ENCODE measurements at places on chromosomes 16 and 17.

- peak; percentile 80 for DNase-seq
Measured at GRCh38 chr16:22188595-22189442, 17.3 kb upstream of the EEF2K start.

- DNase-seq = peak; percentile 58
Measured at GRCh38 chr16:11743308-11744074, 834 bp upstream of the TXNDC11 start.

- no peak for DNase-seq
Measured at GRCh38 chr17:80105762-80106161, 4.4 kb downstream of the GAA start.

GRCh38 chr17:72515291-72516065 is 394.7 kb downstream of the SOX9 start:
- DNase-seq = no peak

DNA sequence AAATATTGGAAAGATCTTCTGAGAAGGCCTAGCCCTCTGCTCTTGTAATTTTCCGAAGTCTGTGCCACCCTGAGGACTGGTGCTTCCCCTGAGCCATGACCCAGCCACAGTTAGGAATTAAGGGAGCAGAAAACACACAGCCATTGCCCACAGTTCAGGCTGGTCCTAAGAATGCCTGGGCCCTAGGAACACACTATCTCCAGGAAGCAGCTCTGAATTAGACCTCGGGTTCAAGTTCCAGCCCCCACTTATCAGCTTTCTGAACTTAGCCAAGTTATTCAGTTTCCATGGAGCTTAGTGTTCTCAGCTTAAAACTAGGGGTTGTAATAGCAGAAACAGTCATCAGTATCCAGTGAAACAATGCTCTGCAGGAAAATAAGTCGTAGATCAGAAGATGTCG is 56.0 kb downstream of the CDH13 start:
- DNase-seq = no peak

GRCh38 chr16:12350945-12351344 is 374.4 kb downstream of the SNX29 start:
- DNase-seq = no peak

GRCh38 chr17:64022611-64023063 is 2.2 kb upstream of the ICAM2 start:
- DNase-seq = no peak

DNA sequence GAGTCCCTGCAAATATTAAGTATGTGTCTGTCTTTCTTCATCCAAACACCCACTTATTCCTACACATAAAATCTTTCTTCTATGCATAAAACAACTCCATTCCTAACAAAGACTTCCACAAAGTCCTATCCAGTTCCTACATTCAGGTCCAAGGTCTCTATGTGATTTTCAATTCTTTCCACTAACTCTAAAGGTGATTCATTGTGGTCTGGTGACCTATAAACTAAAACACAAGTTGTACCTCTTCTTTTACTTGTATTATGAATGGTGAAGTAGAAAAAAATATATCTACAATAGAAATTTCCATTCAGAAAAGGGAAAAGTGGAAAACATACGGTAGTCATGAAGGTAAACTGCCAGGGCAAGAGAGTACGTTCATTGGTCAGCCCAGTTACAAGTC is 56.6 kb downstream of the USP32 start:
- DNase-seq = no peak

- DNase-seq = no peak
Measured at GRCh38 chr17:38815576-38816193, 9.4 kb downstream of the CWC25 start.

- DNase-seq = no peak
Measured at GRCh38 chr17:2124391-2124790, 69.5 kb downstream of the HIC1 start.

GRCh38 chr17:50479522-50480141 is 972 bp downstream of the RSAD1 start:
- peak; percentile 90 for DNase-seq

GRCh38 chr17:1959871-1960544 is 65.1 kb downstream of the RTN4RL1 start:
- DNase-seq = no peak

DNA sequence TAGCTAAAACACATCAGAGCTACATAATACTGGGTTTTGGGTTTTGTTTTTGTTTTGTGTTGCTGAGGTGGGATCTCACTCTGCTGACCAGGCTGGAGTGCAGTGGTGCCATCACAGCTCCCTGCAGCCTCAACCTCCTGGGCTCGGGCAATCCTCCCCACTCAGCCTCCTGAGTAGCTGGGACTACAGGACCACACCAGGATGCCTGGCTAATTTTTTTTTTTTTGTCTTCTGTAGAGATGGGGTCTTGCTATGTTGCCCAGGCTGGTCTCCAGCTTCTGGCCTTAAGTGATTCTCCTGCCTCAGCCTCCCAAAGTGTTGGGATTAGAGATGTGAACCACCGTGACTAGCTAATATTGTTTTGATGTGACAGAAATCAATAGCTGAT is 6.2 kb downstream of the MEAK7 start:
- DNase-seq = no peak

DNA sequence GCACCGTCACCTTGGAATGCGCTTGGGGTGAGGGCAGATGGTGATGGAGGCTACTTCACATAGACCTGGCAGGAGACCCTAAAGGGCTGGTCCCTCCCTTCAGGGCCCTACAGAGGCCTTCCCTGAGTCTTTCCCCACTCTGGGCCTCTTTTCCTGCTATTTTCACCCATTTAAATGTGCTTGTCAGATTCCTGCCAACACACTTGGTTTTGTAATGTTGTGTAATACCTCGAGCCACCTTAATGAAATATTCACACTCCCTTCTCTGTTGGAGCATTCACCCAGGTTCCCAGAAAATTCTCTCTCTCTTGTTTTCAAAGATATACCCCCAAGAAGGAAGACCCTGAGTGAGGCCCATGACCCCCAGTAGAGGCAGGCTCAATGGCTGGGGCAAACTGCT is 456.6 kb upstream of the DYNLRB2 start:
- no peak for DNase-seq

DNA sequence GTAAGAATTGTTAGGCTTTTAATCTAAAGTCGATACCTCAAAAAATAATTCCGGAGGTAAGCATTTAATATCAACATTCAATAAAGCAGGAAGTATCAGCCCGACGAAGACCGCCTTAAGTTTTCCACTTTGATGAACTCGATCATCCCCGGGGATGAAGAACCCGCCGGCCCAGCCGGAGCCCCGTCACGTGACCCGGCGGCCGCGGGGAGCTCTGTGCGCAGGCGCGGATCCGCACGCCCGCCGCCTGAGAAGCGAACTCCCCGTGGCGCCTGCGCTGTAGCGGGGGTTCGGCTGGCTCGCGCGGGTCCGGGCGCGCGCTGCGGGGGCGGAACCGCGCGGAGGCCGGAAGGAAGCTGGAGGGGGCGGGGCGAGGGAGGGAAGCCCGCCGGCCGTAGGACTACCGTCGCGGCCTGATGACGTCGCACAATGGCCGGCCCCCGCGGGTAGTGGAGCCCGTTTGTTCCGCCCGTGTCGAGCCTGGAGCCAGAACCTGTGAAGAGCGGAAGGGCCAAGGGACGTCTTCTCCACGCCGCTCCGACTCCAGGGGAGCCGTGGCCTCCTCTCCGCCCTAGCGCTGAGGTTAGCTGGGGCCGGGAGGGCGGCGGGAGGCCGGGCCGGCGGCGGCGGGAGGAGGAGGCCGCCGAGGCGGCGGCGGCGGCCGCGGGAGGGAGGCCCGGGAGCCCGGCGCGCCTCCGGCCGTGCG is at the start of gene ZC3H18:
Gene ZC3H18 (plus strand): TSS at position 419 of the 706 bp plus-strand sequence. CDS start 6,721 bp downstream, outside the sequence.
- DNase-seq = peak; percentile 93

GRCh38 chr16:57754354-57755060 is 18.9 kb downstream of the KATNB1 start:
- no peak for DNase-seq

DNA sequence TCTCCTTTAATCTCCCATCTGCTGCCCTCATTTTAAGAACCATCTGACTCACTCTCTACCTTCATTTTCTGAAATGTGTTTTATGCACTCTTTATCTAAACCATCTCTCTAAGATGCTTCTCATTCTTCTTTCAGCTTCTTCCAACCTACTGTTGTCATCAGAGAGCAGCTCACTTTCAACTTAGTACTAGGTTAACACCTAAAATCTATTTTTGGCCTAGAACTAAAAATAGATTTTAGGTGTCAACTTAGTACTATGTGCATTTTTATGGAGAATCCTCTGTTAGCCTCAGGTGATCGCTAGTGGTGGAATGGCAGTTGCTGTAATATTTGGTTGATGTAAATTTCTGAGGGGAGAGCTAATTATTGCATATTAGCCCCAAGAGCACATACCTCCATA is 277.1 kb downstream of the KCNJ2 start:
- no peak for DNase-seq

- peak; percentile 25 for DNase-seq
Measured at GRCh38 chr17:69084911-69085310, 24.2 kb upstream of the ABCA9 start.

- no peak for DNase-seq
Measured at GRCh38 chr17:21376759-21377690, 868 bp downstream of the KCNJ12 start.

DNA sequence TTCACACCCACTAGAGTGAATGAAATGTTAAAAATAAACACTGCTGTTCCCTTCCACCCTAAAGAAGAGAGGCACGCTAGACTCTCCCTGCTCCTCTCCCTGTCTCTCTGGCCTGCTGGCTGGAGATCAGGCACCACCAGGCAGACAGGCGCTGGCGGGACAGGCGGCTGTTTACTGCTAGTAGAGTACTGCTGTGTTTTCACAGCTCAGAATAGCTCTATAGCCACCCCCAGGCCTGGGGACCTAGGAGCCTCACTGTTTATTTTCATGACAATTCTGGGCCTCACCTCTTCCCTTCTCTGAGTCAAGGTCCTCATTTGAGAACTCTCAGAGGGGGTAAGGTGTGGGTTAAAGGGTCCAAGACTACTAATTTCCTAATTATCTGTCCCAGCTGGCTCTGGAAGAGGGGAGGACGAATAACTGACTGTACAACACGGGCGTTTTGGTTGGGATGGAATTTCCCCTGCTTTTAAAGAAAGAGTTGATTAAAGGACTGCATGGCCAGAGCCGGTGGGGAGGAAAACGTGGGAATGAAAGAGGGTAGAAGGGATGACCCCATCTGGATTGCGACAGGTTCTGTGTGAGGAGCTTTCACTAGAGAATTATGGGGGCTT is 9.0 kb upstream of the G6PC1 start:
- no peak for DNase-seq

- DNase-seq = no peak
Measured at GRCh38 chr17:47225436-47225858, 16.3 kb downstream of the MYL4 start.

- DNase-seq = no peak
Measured at GRCh38 chr17:39643271-39643670, 6.3 kb downstream of the STARD3 start.

GRCh38 chr16:20969386-20969785 is 68.8 kb downstream of the LYRM1 start:
- DNase-seq = no peak

GRCh38 chr16:369866-370436 is 387 bp downstream of the MRPL28 start:
- no peak for DNase-seq

GRCh38 chr16:88812513-88813268 is 963 bp upstream of the APRT start:
- no peak for DNase-seq

GRCh38 chr17:72774236-72774635 is 318.3 kb downstream of the SLC39A11 start:
- DNase-seq = no peak

DNA sequence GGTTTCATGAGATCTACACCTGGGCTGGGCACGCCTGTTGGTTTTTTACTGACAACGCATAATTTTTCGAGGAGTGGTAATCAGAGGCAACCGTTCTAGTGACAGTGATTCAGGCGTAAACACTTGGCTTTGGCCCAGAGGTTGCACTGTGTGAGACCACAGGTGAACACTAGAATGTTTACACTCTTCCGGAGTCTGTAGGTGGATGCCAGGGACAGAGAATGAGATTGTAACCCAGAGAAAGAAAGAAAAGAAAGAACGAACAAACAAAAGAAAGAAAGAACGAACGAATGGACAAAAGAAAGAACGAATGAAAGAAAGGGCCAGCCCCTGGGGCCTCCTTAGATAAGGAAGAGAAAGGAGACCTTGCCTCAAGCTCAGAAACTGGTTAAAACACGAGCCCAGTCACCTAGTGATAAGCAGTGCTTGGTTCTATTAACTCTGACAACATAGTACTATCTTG is 113.2 kb downstream of the PRKCB start:
- DNase-seq = no peak

DNA sequence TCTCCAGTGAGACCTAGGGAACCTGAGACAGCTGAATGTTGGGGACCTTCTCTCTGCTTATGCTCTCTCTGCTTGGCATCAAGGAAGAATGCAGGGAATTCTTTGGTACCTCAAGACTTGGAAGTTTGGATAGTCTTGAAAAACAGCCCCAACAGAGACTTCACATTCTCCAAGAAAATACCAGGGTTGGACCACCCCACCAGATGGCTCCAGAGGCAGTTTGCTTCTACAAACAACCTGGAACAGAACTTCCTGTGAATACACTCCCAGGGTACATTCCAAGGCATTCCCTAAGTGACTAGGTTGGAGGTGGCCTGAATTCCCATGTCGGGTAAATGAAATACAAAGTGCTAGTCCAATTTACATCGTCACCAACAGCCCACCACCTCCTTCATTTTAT is 314.4 kb downstream of the PMP22 start:
- no peak for DNase-seq

GRCh38 chr17:78803186-78803845 is 21.2 kb upstream of the CYTH1 start:
- no peak for DNase-seq

GRCh38 chr16:86707171-86707570 is 128.8 kb downstream of the FOXL1 start:
- DNase-seq = no peak

GRCh38 chr16:74107795-74108610 is 188.6 kb upstream of the PSMD7 start:
- peak; percentile 62 for DNase-seq

DNA sequence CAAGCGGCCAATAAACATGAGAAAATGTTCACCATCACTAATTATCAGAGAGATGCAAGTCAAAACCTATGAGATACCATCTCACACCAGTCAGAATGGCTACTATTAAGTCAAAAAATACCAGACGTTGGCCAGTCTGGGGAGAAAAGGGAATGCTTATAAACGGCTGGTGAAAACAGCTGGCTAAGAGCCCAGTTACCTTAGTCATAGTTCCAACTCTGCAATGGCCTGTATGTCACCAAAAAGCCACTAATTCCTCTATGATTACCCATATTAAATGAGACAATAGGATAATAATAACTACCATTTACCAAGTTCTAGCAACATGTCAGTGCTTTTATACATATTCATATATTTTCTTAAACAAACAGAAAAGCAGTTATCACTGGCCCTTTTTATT is 42.9 kb upstream of the CDRT4 start:
- no peak for DNase-seq

GRCh38 chr16:69466547-69466946 is 42.1 kb downstream of the CYB5B start:
- no peak for DNase-seq

DNA sequence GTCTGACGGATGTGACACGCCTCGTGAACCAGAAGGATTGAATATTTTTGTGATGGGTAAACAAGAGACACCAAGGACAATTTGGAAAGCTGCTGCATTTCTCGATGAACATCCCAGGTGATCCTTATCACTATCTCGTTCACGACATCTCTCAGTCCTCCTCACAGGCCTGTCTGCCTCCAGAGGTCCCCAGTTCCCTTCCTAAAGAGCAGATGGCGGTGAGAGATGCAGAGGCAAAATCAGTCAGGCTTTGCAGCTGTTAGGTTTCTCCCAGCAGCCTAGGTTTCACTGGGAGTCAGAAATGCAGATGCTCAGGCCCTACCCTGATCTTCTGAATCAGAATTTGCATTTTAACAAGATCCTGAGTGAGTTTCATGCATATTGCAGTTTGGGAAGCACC is 23.6 kb downstream of the SCPEP1 start:
- peak; percentile 51 for DNase-seq

All from SK-N-DZ (cell line).